ENCODE measurements at places on chromosomes 1 and 21.

DNA sequence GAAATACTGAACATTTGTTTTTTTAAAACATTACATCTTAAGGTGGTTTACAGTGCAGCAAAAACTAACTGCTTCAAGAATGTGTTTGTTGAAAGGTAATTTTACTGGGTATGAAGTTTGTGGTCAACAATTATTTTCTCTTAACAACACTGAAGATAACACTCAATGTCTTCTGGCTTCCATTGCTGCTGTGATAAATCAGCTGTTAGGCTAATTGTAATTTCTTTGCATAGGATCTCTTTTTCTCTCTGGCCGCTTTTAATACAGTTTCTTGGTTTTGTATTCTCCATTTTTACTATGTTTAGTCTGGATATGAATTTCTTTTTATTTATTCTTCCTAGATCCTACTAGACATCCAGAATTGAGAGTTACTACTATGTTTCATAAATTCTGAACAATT is 44.9 kb downstream of the DOCK7 start:
- DNase-seq = no peak

DNA sequence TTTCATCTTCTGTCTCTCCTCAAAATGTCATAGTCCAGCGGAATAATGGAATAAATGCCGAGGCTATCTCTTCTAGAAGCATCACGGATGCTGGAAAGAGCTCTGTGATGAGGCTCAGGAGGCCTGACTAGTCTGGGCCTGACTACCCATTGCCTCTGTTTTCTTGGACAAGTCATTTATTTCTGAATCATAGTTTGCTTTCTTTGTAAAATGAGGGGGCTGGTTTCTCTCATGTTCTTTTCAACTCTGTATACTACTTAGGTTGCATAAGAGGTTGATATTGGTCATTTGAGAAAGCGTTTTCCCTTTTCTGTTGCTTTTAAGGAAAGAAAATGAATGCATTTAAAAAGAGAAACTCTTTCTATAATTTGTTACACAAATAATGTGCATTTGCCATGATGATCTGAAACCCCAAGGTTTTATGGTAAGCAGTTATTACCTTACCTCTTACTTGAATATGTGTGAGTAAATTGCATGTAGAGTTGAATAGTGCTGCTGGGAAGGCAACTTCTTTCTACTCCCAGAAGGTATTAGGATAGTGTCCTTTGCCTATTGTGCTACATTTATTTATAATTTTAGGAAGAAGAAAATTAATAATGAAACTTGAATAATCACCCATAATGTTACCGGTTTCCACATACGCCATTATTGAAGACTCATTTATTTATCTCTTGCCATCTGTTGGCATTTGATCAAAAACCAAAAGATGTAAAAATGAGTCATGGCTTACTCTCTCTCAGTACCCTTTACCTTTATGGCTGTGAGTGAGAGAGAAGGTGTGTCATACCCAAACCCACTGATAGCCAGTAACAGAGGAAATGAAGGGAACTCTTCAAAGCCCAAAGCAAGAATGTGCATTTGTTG is 179.1 kb downstream of the FASLG start:
- DNase-seq = no peak

DNA sequence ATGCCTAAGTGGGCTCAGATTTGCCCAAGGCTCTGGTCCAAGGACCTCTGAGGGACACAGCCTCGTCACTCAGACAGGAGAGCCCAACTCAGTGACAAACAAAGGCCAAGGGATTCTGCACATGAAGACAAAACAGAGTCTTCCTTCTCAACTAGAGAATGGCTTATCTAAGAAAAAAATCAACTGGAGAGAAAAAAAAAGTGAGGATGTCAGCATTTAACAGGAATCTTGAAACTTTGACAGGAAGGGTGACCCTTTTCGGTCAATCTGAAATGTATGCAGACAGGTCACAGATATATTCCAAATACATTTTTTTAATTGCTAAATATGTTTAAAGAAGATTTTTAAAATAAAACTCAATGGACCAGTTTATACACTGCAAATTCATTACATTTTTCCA is 154.5 kb downstream of the ETS2 start:
- no peak for DNase-seq

DNA sequence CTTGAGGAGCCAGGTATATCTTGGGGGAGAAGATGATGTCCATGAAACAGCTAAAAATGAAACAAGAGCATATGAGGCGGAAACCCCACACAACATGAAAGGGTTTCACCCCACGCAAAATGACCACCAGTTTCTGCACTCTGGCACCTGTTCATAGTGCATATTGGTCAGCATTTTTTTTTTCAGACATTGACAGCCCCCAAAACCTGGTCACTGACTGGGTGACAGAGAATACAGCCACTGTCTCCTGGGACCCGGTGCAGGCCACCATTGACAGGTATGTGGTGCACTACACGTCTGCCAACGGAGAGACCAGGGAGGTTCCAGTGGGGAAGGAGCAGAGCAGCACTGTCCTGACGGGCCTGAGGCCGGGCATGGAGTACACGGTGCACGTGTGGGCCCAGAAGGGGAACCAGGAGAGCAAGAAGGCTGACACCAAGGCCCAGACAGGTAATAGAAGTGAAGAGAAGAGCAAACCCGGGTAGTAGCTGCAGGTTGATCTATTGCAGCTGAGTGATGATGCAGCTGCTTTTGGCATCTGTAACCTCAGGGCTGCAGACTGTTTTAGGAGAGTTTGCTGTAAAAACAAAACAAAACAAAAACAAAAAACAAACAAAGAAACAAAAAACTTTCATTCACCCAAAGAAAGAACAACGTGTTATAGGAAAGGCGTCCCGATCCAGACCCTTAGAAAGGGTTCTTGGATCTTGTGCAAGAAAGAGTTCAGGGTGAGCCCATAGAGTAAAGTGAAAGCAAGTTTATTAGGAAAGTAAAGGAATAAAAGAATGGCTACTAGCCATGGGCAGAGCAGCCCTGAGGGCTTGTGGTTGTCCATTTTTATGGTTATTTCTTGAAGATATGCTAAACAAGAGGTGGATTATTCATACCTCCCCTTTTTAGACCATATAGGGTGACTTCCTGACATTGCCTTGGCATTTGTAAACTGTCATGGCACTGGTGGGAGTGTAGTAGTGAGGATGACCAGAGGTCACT is 51.0 kb downstream of the TNN start:
- DNase-seq = no peak

GRCh38 chr1:28965271-28965870 is 51.0 kb downstream of the EPB41 start:
- DNase-seq = no peak

Data from activated effector memory CD4-positive, alpha-beta T cell treated with anti-CD3 and anti-CD28 coated beads, Interleukin-2, amount 50 U/mL, for 16 hours (primary cell).